ENCODE measurements at places on chromosomes 3 and 15.

DNA sequence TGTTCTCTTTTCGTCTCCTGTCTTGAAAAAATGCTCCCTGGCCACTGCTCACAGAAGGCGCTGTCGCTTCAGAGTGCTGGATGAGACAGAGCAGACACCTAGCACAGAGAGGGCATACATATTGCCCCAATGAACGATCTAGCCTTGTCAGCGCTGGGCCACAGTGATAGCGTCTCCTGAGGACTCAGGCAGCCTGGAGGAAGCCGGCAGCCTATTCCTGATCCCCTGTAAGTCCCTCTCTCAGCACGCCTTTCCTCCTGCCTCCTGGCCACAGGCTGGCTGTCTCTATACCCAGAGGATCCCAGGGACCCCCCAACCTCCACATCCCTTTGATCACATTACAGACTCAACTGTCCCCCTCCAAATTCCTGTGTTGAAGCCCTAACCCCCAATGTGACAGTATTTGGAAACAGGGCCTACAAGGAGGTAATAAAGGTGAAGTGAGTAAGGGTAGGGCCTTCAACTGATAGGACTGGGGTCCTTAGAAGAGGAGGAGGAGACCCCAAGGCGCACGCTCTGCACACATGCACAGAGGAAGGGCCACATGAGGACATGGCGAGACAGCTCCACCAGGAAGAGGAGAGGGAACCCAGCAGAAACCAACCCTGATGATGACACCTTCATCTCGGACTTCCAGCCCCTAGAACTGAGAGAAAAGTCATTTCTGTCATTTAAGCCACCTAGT, 7.5 kb downstream of the PLA2G4F start:
- H3K27ac ChIP-seq: no peak overlapping the region
- peaks cover 25% of the 10 kb centered on the region for H3K27me3 ChIP-seq
- H3K4me1 ChIP-seq: no peaks in the 10 kb centered on the region
- H3K36me3 ChIP-seq: no peaks in the 10 kb centered on the region
- DNase-seq: no peak

GRCh38 chr3:30964612-30965011, 70.2 kb upstream of the GADL1 start:
- peaks cover 2% of the 10 kb centered on the region for H3K36me3 ChIP-seq
- no peak overlapping the region for H3K27ac ChIP-seq
- no peak overlapping the region for H3K4me3 ChIP-seq
- DNase-seq: no peak
- H3K27me3 ChIP-seq: peaks cover 11% of the 10 kb centered on the region

DNA sequence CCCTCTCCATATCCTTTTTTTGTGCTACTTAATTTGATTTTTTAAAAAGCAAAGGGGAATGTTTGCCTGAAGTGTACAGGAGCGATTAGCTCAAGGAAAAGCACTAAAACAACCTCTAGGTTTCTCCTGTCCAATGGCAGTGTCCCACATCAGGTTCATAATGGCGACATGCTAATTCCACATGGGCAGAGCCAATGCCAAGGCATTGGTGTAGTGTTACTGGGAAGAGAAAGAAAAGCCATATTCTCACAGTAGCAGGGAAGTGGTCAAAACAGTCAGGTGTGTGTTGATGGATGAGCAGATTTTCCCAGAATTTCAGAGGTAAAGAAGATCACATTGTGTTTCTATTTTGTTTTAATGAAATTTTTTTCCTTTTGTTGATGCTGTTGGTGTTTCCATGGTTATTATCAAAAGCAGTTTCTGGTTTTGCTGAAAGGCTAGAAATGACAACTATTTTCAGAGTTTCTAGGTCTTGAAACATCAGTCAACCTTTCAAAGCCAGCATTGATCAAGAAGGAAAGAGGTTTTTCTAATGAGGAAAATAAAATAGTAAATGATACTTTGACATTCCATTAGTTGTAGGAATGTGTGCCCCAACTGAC, 65.2 kb downstream of the FNDC3B start:
- no peak overlapping the region for H3K4me3 ChIP-seq
- peak overlapping the region; percentile 97 for H3K27ac ChIP-seq
- H3K27me3 ChIP-seq: no peaks in the 10 kb centered on the region
- peaks cover 58% of the 10 kb centered on the region for H3K4me1 ChIP-seq
- peaks cover 2% of the 10 kb centered on the region for H3K36me3 ChIP-seq
- no peak for DNase-seq

DNA sequence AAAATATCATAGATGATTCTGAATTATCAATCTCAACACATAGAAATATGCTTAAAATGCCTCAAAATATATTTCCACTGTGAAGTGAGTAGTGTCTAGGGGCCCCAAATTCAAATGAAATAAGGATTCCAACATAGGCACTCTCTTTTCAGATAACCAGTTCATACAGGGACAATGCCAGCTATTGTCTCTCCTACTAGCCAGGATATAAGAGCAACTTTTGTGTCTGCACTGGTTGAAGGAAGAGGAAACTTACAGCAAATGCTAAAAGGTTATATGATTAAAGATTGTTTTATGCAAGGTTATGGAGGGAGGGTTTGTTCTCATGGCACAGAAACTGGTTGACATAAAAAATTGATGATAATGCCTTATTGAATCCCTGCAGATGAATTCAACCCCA, 579.4 kb upstream of the ALCAM start:
- no peaks in the 10 kb centered on the region for H3K36me3 ChIP-seq
- H3K4me1 ChIP-seq: peaks cover 2% of the 10 kb centered on the region
- no peak for DNase-seq
- no peak overlapping the region for H3K4me3 ChIP-seq
- H3K27ac ChIP-seq: no peak overlapping the region

DNA sequence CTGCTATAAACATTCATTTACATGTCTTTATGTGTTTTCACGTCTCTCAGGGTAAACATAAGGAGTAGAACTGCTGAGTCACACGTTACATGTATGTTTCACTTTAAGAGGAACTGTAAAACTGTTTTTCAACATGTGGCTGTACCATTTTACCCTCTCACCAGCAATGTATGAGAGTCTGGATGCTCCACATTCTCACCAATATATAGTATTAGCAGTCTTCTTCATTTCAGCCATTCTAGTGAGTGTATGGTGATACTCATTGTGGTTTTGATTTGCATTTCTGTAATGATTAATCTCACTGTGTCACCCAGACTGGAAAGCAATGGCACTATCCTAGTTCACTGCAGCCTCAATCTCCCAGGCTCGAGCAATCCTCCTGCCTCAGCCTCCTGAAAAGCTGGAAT, 37.1 kb downstream of the PHC3 start:
- H3K4me1 ChIP-seq: peaks cover 15% of the 10 kb centered on the region
- H3K4me3 ChIP-seq: no peak overlapping the region
- DNase-seq: no peak

GRCh38 chr3:23831517-23832394, 26.0 kb downstream of the UBE2E1 start:
- H3K4me1 ChIP-seq: peaks cover 32% of the 10 kb centered on the region
- H3K27ac ChIP-seq: peak overlapping the region; percentile 66
- DNase-seq: no peak
- no peaks in the 10 kb centered on the region for H3K27me3 ChIP-seq

DNA sequence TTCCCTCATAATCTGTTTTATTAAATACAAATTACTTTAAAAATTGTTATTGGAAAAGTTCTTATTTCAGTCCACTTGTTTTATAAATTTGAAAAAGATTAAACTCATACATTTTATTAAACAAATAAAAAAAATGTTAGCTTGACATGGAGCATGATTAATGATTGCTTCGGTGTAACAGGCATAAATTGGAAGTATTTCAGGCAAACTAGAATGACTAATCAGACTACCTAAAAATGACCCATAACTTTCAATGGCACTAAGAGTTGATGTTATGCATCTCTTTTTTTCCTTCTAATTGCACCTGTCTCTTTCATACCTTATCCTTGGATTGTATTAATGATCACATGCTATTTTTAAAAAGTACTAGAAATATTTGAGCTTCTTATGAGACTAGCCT, 343.3 kb downstream of the ZNF385D start:
- DNase-seq: no peak
- H3K36me3 ChIP-seq: no peaks in the 10 kb centered on the region
- H3K4me3 ChIP-seq: no peak overlapping the region
- H3K27ac ChIP-seq: no peak overlapping the region

DNA sequence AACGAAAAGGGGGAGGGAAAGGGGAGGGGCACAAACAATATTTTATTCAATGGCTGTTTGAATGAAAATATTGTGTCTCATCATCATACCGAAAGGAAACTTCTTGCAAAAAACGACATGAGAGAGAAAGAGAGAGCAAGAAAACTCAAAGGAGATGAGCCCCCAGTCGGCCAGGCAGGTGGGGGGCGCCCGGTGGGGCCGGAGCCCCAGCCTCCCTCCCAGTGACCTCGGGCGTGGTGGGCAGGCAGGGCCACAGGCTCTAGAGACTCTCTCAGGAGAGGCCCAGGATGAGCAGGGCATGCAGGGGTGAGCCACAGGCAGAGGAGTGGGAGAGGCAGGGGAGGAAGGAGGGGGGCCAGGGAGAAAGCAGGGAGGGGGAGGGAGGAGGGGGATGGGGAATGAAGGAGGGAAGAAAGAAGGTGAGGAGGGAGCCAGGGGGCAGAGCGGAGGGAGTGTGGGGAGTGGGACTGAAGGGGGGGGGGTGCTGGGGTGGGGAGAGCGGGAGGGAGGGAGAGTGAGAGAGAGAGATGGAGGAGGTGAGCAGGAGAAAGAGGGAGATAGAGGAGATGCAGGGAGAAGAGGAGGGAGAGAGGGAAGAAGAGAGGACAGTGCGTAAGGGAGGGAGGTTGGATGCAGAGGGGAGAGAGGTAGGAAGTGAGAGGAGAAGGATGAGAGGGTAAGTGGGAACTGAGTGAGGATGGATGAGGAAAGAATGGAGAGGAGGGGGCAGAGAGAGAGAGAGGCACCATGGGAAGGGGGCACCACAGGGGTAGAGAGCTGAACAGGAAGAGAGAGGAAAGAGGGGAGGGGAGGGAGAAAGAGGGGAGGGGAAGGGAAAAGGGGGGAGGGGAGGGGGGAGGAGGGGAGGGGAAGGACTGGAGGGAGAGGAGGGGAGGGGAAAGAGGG, 14.1 kb upstream of the TMEM115 start:
- no peak for DNase-seq
- no peak overlapping the region for H3K27ac ChIP-seq
- peak overlapping the region; percentile 39 for H3K4me3 ChIP-seq

GRCh38 chr3:142595581-142595950, 627 bp upstream of the PLS1 start:
- peaks cover 11% of the 10 kb centered on the region for H3K4me1 ChIP-seq
- peaks cover 1% of the 10 kb centered on the region for H3K27me3 ChIP-seq
- no peaks in the 10 kb centered on the region for H3K36me3 ChIP-seq
- H3K27ac ChIP-seq: peak overlapping the region; percentile 81
- DNase-seq: no peak
- H3K4me3 ChIP-seq: peak overlapping the region; percentile 98

GRCh38 chr3:8978551-8978950, 15.3 kb upstream of the RAD18 start:
- no peak overlapping the region for H3K4me3 ChIP-seq
- H3K27me3 ChIP-seq: peaks cover 43% of the 10 kb centered on the region
- H3K36me3 ChIP-seq: peaks cover 2% of the 10 kb centered on the region
- DNase-seq: no peak
- H3K27ac ChIP-seq: no peak overlapping the region
- no peaks in the 10 kb centered on the region for H3K4me1 ChIP-seq

GRCh38 chr3:10875914-10876313, 59.9 kb downstream of the SLC6A11 start:
- no peak overlapping the region for H3K4me3 ChIP-seq
- H3K27ac ChIP-seq: no peak overlapping the region
- H3K27me3 ChIP-seq: peaks cover 49% of the 10 kb centered on the region

DNA sequence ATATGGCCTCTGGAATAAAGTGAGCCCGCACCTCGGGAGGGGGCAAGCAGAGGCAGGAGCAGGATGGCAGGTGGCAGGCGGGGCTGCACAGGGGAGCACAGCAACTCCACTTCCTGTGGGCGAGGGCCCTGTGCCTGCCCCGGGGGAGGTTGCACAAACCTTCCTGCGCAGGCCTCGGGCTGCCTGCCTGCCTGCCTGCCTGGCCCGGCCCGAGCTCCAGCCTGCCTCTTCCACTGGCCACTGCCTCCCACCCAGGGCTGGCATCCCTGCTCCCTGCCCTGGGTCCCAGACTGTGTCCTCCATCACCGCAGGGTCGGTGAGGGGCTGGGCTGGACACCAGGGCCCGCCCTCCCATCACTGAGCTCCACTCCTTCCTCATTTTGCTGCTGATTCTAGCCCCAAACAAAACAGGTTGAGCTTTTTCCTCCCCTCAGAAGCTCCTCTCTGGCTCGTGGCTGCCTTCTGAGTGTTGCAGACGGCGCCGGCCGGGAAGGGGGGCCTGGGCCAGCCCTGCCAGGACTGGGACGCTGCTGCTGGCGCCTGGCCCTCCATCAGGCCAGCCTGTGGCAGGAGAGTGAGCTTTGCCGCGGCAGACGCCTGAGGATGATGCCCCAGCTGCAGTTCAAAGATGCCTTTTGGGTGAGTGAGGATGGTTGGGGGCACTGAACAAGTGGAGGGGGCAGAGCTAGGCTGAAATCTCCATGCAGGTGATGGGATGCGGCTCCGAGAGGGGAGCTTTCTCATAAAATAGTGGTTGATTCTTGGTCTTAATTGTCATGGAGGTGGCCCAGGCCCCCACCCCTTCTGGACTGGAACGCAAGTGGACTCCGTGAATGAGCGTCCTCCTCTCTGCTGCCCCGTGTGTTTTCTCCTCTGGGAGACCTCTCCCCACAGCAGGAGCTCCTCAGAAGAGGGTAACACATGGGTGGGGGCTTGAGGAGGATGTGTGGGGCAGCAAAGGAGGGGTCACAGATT, at the start of gene PSTPIP1:
Gene PSTPIP1 (plus strand): TSS at position 156 of the 975 bp plus-strand sequence. CDS start 448 bp downstream, at position 604.
- H3K36me3 ChIP-seq: no peaks in the 10 kb centered on the region
- no peaks in the 10 kb centered on the region for H3K27me3 ChIP-seq
- DNase-seq: peak; percentile 49
- H3K4me1 ChIP-seq: peaks cover 52% of the 10 kb centered on the region

GRCh38 chr15:67146875-67147381, 81.5 kb downstream of the SMAD3 start:
- no peaks in the 10 kb centered on the region for H3K36me3 ChIP-seq
- H3K4me3 ChIP-seq: peak overlapping the region; percentile 79
- H3K27ac ChIP-seq: peak overlapping the region; percentile 100
- no peaks in the 10 kb centered on the region for H3K27me3 ChIP-seq
- DNase-seq: no peak
- H3K4me1 ChIP-seq: peaks cover 81% of the 10 kb centered on the region

DNA sequence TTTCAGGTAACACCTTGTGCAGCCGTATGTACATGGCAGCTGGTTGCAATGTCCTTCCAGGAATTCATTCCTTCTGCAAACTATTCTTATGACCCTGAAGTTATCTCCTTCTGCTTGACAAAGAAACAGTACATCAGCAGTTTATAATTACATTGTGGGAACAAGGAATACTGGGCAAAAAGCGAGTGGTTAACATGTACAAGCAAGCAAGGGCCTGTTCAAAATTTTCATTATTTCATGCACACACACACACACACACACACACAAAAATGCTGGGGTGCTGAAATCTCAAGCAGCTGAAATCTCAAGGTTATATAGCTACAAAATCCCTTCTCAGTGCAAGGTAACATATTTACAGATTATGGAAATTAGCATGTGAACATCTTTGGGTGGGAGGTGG, 30.7 kb downstream of the GTPBP8 start:
- H3K4me3 ChIP-seq: no peak overlapping the region
- no peak for DNase-seq
- peaks cover 39% of the 10 kb centered on the region for H3K4me1 ChIP-seq
- H3K27ac ChIP-seq: peak overlapping the region; percentile 97
- H3K27me3 ChIP-seq: no peaks in the 10 kb centered on the region
- H3K36me3 ChIP-seq: no peaks in the 10 kb centered on the region

- peaks cover 7% of the 10 kb centered on the region for H3K27me3 ChIP-seq
- H3K4me1 ChIP-seq: peaks cover 47% of the 10 kb centered on the region
- peak within 1 kb of the TSS; percentile 95 for H3K4me3 ChIP-seq
- peak; percentile 97 for DNase-seq
- peak within 1 kb of the TSS; percentile 96 for H3K27ac ChIP-seq
Measured at GRCh38 chr3:4493014-4493940, at the start of gene ITPR1. ITPR1 (plus strand) TSS chr3:4493348; CDS start chr3:4516492, 23,144 bp downstream.
